Activated B cell treated with CpG ODN at 0.5 μM for 24 hours (primary cell): ENCODE measurements at places on chromosomes 1 and 21.

DNA sequence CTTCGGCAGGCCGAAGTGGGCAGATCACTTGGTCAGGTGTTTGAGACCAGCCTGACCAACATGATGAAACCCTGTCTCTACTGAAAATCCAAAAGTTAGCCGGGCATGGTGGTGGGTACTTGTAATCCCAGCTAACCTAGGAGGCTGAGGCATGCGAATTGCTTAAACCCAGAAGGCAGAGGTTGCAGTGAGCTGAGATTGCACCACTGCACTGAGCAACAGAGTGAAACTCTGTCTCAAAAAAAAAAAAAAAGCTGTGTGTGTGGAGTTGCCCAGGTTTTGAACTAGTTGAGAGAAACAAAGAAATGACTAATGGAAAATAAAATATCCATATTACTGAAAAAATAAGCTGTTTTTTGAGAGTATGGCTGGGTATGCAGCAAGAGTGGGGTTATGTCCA lies 100.2 kb downstream of the GTF2B start:
- H3K27me3 ChIP-seq: no peaks in the 10 kb centered on the region
- H3K27ac ChIP-seq: no peak overlapping the region
- peaks cover 2% of the 10 kb centered on the region for H3K4me1 ChIP-seq
- DNase-seq: no peak
- H3K36me3 ChIP-seq: peaks cover 71% of the 10 kb centered on the region

DNA sequence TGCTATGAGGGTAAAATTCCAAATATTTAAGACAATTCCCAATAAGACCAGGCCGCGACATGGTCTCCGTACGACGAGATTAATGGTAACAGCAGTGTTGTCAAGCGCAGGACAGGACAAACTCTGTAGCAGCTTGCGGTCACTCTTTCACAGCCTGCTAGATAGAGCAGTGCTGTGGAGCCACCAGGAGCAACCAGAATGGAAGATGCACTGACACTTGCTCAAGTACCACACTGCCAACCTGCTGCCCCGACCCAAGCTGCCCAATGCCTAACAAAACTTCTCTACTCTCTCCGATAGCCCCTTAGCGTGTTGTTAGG lies 636 bp downstream of the WARS2 start:
- DNase-seq: no peak
- H3K4me3 ChIP-seq: no peak overlapping the region
- H3K36me3 ChIP-seq: peaks cover 10% of the 10 kb centered on the region
- H3K27me3 ChIP-seq: no peaks in the 10 kb centered on the region
- no peak overlapping the region for H3K27ac ChIP-seq

DNA sequence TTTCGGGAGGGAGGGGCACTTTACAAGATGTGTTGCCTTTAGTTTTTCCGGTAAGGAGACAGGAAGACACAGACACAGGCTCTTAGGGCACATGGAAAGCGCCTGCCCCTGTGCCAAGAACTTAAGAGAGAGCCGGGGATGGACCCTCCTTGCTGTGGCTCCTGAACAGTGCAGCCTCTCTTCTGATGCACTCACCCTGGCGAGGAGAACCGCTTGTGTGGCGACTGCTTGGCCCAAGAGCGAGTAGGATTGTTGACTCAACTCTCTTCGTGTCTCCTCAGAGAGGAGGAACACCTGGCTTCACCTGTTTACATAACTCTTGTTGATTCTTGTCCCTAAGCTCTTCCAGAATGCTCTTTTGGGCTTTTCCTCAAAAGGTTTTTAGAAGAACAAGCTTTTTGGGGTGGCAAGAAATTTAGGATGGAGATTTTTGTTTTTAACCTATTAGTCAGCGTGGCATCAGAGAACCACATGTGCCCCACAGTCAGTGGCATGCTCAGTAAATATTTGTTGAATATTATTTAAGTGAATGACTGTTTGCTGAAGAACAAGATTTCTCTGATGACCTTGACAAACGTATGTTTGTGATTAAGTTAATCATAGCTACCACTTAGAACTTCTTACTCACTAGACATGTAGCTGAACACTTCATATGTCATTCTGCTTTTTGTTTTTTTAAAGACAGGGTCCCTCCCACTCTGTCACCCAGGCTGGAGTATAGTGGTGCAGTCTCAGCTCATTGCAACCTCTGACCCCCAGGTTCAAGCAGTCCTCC lies 60.6 kb downstream of the NFIA start:
- no peaks in the 10 kb centered on the region for H3K4me1 ChIP-seq
- H3K27ac ChIP-seq: no peak overlapping the region
- no peaks in the 10 kb centered on the region for H3K36me3 ChIP-seq
- no peak overlapping the region for H3K4me3 ChIP-seq
- peaks cover 3% of the 10 kb centered on the region for H3K27me3 ChIP-seq

GRCh38 chr1:69737527-69738185 lies 169.9 kb downstream of the LRRC7 start:
- no peak for DNase-seq
- no peak overlapping the region for H3K4me3 ChIP-seq
- H3K27me3 ChIP-seq: no peaks in the 10 kb centered on the region
- no peaks in the 10 kb centered on the region for H3K36me3 ChIP-seq
- H3K27ac ChIP-seq: no peak overlapping the region

- H3K4me3 ChIP-seq: no peak overlapping the region
- no peaks in the 10 kb centered on the region for H3K36me3 ChIP-seq
- peaks cover 12% of the 10 kb centered on the region for H3K27me3 ChIP-seq
- no peak for DNase-seq
Observed at GRCh38 chr1:203038217-203038741, 12.0 kb downstream of the PPFIA4 start.

GRCh38 chr1:237029850-237030535 lies 12.0 kb upstream of the RYR2 start:
- H3K36me3 ChIP-seq: no peaks in the 10 kb centered on the region
- no peak for DNase-seq
- peaks cover 7% of the 10 kb centered on the region for H3K27me3 ChIP-seq
- H3K27ac ChIP-seq: no peak overlapping the region
- no peaks in the 10 kb centered on the region for H3K4me1 ChIP-seq
